ENCODE measurements at places on chromosomes 2 and 18.

- DNase-seq = no peak
These were observed 365.2 kb downstream of the CLIP4 start for GRCh38 chr2:29480426-29480825.

- peak; percentile 10 for DNase-seq
These were observed 2.1 kb downstream of the CTDP1 start for GRCh38 chr18:79681484-79682387.

- no peak for DNase-seq
These were observed 41.5 kb upstream of the ZNF396 start for GRCh38 chr18:35418610-35419009.

DNA sequence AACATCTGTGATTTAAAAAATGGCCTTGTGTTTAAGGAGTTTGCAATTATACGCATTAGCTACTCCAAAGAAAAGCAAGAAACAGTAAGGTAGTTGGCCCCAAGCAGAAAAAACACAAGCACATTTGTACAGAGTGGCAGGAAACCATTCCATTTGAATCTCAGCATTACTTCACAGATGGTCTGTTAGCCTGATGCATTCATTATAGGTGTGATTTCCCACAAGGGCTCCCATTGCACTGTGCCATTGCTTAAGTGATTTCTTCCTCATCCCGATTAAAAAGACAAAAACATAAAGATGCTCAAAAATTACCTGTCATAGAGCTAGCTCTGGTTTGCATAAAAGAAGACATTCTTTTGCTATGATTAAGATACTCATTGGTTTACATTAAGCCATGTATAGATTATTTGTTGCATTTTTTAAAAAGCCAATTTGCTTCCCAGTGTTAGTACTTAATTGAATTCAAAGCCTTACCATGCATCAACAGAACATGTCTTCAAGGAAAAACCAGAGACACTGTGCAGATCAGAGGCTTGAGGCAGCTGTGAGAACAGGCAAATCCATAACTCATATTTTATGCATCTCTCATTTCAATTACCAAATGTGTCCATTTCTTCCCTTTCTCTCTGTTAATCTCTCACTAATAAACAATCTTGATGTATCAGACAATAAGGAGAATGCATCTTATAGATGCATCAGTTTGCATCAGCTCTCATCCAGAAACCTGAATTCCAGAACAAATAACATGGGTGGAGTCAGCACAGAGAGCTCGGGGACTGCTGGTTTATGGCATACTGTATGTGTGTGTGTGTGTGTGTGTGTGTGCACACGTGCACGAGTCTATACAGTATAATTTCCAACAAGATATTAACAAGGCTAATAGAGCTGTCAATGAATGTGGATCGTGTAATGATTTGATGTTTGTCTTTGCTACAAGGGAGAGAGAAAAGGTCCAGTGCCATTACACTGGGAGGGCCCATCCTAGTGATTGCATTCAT is 558.6 kb upstream of the HS6ST1 start:
- DNase-seq = no peak

DNA sequence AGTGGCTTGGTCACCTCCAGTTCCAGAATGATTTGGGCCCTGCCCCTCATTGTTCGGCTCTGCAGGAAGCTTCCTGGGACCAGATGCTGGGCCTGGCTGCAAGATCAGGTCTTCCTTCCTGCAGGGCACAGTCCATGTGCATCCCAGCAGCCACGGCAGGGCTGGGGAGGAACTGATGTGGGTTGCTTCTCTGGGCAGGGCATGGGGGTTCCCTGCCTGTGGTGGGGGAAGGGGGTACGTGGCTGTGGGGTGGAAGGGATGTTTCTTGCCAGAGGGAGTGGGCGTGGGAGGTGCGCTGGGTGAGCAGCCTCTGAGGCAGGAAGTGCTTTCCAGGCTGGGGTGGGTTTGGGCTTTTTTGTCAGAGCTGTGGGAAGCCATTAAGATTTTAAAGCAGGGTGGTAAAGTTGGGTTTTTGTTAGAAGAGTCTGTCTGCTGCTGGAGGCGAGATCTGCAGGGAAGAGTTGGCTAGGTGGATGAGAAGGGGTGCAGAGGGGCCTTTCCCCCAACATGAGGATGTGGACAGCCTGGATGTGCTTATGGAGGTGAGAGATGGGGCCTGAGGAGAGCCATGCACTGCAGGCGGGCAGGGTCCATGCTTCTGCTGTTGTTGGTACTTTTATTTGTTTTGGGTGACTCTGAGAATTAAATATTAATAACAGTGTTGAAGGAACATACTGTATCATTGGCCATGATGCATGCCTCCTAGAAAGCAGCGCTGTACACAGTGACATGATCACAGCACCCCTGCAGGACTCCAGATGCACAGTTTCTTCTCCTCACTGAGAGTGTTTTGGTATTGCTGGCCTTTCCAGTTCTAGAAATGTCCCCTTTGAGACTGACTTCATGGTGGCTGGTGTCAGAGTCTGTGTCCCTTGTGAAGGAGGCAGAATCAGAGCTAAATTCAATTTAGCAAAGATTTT is 45.3 kb downstream of the DGKD start:
- DNase-seq = no peak

DNA sequence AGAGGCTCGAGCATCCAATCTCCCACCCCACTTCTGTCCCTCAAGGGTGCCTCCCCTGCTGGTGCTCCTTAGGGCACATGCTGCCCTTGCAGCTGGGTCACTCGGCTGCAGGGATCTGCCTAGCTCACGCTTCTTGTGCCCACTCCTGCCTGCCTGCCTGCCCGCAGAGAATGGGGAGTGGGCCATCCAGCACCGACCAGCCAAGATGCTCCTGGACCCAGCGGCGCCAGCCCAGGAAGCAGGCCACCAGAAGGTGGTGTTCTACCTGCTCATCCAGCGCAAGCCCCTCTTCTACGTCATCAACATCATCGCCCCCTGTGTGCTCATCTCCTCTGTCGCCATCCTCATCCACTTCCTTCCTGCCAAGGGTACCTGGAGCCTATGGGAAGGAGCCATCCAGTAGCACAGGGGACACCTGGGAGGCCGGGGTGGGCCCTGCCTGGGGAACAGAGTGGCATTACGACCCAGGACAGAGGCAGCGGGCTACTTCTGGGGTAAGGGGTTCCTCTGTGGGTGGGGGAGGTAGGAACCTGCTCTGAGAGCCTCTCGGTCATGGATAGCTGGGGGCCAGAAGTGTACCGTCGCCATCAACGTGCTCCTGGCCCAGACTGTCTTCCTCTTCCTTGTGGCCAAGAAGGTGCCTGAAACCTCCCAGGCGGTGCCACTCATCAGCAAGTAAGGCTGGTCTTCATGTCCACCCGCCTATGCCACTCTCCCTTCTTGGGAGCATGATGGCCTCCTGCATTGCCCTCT is 3.4 kb downstream of the CHRNG start:
- no peak for DNase-seq

DNA sequence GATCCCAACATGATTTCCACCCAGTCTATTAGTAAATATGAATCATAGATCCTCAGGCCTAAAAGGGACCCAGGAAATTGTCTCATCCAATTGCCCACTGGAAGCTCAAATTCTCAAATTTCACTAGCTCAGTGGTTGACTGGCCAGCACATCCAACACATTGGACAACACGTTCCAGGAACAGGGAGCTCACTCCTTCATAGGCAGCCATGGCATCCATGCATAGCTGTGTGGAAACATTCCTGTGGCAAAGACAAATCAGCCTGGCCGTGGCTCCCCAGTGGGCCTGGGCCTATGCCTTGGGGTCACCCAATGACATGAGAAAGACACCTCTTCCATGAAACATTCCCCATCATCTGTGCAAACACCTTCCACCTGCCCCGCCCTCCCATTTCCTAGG is 261.1 kb downstream of the ANAPC1 start:
- no peak for DNase-seq

DNA sequence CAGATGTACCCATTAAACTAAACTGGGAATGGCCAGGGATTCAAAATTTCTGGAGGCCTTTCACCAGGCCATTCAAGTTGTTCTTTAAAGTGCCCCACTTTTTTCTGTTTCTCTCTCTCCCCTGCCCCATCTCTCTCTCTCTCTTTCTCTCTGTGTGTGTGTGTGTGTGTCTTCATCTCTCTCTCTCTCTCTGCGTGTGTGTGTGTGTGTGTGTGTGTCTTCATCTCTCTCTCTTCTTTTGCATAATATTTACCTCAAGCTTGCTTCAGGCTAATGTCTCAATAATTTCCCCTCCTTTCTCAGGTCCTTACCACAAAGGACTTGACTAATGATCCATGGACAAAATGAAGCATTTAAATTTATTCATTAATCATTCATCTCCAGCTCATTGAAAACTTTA is 164.2 kb upstream of the KLHL14 start:
- no peak for DNase-seq

- DNase-seq = no peak
These were observed 9.2 kb upstream of the KYNU start for GRCh38 chr2:142868229-142868762.

DNA sequence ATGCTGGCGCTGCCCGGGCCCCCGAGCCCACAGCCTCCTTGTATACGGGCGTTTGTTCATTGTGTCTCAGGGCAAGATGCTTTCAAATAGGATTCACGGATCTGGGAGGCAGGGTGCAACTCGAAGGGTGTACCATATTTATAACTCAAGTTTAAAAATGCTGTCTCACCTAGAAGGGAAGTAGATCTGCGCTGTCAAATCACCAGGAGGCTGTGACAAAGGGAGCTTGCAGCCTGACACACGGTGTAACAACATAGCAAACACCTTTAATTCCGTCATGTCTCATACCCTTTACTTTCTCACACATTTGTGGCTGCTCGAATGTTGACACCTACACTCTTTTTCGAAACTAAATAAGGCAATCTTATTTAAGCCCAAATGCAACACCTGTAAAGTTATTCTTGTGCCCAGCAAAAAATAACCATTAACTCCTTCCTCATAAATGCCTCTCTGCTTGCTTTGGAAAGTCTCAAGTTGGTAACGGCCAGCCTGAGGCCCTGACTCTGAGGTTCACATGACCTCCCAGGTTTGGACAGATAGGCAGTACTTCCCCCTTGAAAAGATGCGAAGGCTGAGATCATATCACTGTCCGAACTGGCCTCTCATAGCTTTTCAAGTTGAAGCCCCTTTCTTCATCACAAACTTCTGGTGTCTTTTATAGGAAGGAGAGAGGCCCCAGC is 11.6 kb downstream of the ZEB2 start:
- DNase-seq = no peak

DNA sequence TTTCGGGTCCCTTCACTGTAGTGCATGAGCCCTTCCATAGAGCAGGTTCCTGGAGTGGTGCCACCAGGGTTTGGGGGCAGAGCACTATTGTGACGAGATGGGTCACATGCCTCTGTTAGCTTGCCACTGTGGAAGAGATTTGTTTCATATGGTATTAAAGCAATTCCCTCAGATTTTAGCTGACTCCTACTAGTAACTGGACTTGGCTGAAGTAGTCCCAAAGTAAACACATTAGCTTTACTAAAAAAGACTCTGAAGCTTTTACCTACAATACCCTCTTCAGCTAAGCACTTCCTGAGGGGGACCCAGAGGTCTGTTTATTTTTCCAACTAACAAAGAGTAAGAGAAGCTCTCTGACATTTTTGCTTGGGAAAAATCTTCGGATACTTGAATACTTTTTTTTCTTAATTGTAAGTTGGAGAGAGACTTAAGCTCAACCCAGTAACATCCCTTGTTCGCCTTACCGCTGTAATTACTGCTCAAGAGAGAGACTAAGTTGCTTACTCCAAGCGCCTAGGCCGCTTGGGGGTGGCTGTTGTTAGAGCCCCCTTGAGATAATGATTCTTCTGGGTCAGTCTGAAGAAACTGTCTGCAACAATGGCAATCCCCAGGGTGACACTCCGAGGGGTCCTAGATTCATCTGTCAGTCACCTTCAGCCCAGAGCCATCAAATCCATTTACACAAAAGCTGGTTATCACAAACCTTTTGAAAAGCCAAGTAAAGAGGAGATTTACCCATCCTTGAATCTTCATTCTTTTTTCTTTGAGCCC is 177.4 kb downstream of the FIGN start:
- no peak for DNase-seq

GRCh38 chr18:79528316-79528695 is 132.6 kb downstream of the NFATC1 start:
- DNase-seq = no peak

- DNase-seq = peak; percentile 77
These were observed 69.5 kb upstream of the TGIF1 start for GRCh38 chr18:3380384-3380961.

DNA sequence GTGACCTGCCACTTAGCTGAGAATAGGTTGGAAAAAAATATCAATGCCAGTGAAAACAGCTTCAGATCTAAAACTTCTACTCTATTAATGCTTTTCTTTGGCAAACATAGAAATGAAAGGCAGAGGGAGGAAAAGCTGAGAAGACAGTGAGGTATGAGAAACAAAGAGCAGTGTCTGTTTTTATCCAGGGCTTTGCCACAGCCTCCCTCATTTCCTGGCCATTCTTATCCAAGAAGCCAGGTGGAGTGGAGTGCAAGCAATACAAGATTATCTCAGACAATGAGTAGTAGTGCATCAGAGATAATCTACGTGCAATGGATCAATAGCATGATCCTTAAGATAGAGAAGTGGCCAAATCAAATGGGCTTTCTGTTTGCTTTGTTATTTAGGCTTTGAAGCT is 808.7 kb upstream of the PIK3C3 start:
- DNase-seq = no peak

- DNase-seq = no peak
These were observed 13.4 kb downstream of the CAPG start for GRCh38 chr2:85396531-85397470.

GRCh38 chr2:235106874-235107639 is 155.2 kb downstream of the SH3BP4 start:
- peak; percentile 63 for DNase-seq

DNA sequence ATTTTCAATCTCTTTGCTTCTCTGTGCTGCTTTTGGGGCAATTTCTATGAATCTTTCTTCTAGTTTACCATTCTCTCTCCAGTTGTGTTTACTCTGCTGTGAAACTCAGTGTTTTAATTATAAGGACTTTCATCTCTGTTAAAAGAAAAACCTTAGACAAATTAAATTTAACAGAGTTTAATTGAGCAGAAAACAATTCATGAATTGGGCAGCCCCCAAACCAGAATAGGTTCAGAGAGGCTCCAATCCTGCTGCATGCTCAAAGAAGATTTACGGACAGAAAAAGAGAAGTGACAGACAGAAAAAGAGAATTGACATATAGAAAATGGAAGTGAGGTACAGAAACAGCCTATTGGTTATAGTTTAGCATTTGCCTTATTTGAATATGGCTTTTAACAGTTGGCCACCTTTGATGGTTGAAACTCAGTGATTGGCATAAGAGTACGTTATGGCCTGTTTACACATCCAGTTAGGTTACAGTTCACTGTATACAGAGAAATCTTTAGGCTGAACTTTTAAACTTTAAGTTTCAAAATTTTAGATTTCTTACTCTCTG is 120.4 kb downstream of the RNF152 start:
- no peak for DNase-seq

GRCh38 chr2:102025583-102026267 is 34.0 kb downstream of the IL1R2 start:
- DNase-seq = no peak

- no peak for DNase-seq
These were observed 17.3 kb downstream of the ESPNL start for GRCh38 chr2:238117199-238118154.

GRCh38 chr2:112312821-112313220 is 37.4 kb downstream of the ZC3H6 start:
- DNase-seq = no peak
